ENCODE measurements at places on chromosomes 3 and 15.

GRCh38 chr15:50418041-50418583 is 6.1 kb upstream of the USP8 start:
- no peak for DNase-seq

- DNase-seq = no peak
Observed at GRCh38 chr3:115687721-115688120, 64.4 kb downstream of the GAP43 start.

GRCh38 chr15:72592097-72592496 is 62.4 kb upstream of the GOLGA6B start:
- DNase-seq = no peak

GRCh38 chr15:99279290-99279689 is 28.0 kb downstream of the LRRC28 start:
- no peak for DNase-seq

DNA sequence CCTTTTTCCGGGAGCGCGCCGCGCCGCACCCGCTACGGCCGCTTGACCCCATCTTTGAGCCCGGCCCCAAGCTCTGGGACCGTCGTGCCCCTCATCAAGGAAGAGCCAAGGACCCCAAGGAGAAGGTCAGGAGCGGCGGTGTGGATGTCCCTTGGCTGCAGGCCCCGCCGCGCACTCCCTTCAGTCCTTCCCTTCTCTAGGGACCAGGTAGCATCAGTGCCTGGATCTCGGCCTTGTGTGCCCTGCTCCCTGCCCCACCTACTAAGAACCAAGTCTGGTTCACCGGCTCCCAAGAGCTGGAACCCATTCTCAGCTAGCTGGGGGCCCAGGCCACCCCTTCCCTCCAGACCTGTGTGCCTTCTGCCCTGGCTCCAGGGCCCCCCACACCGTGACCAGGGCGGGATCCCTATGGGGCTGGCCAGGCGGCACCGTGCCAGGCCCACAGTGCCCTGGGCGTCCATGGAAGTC is 69.3 kb upstream of the CGNL1 start:
- DNase-seq = no peak

- DNase-seq = no peak
Observed at GRCh38 chr3:131541288-131541687, 38.5 kb upstream of the MRPL3 start.

DNA sequence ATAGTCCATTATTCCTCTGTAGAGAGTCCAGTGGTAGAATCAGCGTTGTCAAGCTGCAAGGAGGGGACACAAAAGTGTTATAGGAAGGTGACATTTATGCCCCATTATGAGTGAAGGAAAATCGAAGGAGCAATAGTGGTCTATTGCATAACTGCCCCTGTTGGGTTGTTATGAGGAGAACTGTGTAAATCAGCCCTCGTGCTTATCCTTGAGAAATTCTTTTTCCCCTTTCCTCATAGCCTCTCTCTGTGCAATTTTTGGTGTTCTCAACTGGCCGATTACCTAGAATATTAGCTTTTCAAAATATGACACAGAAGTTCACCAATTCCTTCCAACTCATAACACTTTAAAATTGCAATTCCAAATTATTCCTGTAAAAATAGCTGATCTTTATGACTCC is 286.6 kb downstream of the RBMS3 start:
- no peak for DNase-seq

GRCh38 chr3:29440413-29441305 is 159.8 kb downstream of the RBMS3 start:
- DNase-seq = no peak

GRCh38 chr3:114274929-114275328 is 18.9 kb upstream of the TIGIT start:
- DNase-seq = no peak

GRCh38 chr3:52857864-52858263 is 23.0 kb upstream of the MUSTN1 start:
- DNase-seq = no peak

DNA sequence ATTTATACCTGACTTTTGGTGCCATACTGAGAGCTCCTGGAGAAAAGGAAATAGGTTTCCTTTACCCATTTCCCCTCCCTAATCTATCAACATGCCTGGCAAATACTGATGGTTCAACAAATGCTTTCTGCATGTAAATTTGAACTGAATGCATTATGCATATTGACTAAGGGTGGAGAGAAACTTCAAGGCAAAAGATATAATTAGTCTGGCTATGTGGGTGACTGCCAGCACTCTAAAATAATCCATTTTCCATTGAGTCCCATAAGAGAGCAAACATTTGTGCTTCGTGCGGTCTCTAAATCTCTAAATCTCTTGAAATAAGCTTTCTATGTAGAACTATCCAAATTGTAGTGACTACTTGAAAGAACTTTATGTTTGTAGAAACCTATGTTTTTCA is 451.3 kb upstream of the LMCD1 start:
- no peak for DNase-seq

GRCh38 chr15:80560601-80561400 is 134.3 kb upstream of the ABHD17C start:
- DNase-seq = no peak

DNA sequence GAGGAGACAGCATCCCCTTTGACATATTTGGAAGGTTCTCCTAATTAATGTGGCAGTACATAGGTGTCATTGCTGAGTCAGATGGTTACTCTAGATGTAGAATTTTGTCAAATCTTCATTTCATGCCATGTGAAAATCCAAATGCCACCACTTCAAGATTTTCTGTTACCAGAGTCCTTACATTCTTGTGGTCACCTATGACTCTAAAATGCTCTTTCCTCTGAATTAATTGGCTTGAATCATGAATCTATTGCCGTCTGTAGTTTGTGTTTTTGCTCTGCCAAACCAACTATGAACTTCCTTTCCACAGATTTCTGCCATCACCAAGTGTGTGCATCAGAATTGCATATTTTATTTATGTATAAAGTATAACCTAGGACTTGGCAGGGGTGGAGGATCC is 269.4 kb upstream of the ZPLD1 start:
- no peak for DNase-seq

DNA sequence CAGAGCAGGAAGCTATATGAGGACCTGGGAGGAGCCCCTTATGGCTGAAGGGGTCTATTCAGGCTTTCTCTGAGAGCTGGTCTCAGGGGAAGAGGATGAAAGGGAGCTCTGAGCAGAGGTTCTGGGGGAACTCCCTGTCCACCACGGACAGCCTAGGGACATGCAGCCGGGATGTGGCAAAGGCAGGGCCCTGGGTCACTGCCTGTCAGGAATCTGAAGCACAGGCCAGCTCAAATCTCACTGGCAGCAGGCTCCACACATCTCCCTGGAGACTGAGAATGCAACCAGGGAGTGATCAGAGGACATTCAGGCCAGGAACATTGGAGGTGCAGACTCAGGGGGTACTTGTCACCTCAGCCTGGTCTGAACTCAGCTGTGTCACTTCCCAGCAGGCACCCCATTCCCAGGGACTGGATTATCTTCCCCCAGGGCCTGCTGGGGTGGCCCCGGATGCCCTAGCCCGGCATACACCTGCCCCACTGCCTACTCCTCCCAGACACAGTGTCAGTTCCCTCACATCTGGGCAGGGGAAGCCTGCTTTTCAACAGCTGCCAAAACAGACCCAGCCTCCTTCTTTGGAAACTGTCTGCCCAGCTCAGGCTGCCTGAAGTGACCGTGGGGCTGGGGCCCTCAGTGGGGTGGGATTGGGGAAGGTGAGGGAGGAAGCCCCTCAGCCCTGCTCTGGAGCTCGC is 18.3 kb upstream of the SEMA3F start:
- DNase-seq = no peak

DNA sequence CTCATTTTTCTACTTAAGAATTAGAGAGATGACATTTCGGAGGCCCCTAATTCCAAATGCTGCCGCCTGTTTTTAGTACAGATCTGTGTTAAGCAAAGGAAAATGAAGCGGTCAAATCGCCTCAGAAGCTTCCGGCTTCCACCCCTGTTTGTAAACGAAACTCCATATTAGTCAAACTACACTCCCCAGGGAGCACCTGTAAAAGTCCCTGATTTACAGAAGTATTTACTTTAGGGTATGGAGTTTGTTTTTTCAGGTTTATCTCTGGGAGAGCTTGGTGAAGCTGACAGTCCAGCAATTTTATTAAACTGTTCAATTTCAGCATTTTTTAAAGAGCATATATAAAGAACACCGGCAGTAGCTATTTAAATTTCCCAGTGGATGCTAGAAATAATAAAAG is 319.8 kb downstream of the FHIT start:
- DNase-seq = no peak

DNA sequence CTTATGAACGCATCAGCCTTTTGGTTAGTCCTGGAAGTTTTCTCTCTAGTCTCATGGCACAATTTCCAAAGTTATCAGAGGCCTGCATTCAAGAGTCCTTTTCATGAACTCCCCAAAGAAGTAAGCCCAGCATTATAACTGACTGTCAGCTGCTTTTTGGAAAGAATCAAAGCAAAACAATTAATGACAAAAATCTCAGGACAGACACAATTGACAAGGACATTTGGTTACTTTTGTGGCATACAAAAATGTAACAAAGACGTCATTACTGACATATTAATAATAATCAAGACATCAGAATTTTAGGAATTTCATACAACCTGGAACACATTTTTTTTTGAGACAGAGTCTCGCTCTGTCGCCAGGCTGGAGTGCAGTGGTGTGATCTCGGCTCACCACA is 21.2 kb downstream of the KATNBL1 start:
- no peak for DNase-seq

DNA sequence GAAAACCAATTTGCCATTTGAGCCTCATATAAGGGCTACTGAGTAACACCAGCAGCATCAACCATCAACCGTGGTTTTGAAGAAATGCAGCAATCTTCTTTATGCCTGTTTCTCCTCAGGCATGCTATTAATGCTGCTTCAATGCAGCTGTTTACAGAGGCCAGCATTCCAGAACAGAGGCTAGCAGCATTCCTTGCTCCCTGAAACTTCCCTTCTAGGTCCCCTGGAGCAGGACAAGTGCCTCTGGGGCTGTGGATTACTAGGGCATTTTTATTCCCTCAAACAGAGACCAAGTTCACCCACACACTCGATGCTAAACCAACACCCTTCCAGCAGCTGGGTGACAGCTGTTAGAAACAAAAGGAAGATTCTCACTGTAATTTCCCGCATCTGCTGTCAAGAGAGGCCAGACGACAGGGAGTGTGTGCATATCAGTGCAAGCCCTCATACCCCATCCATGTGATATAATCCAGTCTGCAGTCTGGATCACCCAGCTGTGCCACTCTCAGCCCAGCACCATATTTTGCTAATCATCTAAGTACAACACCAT is 57.5 kb downstream of the HOMER2 start:
- DNase-seq = peak; percentile 60

- DNase-seq = no peak
Observed at GRCh38 chr3:188946351-188947240, 225.2 kb upstream of the TPRG1 start.

GRCh38 chr15:44216958-44217357 is 21.9 kb upstream of the FRMD5 start:
- DNase-seq = no peak

DNA sequence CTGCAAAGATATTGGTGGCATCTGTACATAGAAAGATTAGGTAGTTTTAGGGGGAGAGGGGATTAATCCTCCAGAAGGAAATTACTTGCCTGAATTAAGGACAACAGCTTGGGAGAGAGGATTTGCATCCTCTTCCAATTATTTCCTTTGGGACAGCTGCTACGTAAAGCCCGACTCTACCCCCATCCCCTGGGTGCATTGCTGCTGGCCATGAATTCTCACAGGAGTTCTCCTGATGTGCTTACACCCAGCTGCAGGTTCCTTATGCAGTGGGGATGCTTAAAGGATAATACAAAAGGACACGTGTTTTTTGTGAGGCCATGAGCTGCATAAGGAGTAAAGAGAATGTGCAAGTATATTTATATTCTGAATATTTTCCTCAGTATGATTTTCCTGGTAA is 132.3 kb downstream of the VPS8 start:
- DNase-seq = peak; percentile 15

GRCh38 chr3:146914409-146914808 is 309.3 kb upstream of the PLSCR5 start:
- no peak for DNase-seq

- DNase-seq = no peak
Observed at GRCh38 chr3:58009026-58009748, 965 bp downstream of the FLNB start.

DNA sequence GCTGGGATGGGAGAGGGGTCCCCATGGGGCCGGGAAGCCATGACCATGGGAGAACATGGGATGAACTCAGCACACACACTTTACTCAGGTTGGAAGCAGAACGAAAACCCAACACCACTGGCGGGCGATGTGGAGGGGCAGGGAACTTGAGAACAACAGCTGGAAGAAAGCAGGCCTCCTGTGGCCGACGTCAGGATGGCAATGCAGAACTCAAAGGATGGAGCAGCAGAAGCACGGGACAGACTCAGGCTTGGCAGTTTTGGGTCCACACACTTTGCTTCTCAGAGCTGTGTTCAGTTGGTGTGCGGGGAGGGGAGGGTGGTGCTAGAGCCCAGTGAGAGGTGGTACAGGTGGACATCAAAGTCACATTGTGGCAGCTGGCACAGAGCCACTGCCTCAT is 80.7 kb downstream of the SEC22A start:
- DNase-seq = no peak

DNA sequence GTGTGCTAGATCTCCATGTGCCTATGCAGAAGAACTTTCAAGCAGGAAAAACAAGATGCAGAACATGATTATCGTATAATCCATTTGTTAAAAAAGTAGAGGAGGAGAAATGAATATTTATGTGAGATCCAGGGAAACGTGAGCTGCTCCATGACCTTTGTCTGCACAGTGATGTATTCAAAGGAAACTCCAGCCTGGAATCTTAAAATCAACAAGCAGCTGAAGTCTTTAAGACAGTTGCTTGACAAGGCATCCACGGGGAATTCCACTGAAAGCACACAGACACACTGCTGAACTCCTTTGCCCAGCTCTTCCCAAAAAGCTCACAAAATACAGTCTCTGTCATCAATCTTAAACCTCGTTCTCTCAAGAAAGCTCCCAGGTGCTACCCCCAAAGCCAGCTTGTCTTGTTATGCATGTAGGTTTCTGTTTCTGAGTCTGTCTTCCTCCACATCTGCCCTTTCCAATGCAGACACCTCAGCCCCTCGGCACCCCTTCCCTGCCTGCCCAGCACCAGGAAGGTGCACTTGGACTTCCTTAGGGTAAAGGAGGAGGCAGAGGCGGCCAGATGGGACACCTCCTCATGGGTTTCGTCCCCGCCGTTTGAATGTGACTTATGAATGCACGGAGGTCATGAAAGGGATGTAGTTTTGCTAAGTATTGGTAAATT is 28.7 kb downstream of the LRRK1 start:
- DNase-seq = no peak

DNA sequence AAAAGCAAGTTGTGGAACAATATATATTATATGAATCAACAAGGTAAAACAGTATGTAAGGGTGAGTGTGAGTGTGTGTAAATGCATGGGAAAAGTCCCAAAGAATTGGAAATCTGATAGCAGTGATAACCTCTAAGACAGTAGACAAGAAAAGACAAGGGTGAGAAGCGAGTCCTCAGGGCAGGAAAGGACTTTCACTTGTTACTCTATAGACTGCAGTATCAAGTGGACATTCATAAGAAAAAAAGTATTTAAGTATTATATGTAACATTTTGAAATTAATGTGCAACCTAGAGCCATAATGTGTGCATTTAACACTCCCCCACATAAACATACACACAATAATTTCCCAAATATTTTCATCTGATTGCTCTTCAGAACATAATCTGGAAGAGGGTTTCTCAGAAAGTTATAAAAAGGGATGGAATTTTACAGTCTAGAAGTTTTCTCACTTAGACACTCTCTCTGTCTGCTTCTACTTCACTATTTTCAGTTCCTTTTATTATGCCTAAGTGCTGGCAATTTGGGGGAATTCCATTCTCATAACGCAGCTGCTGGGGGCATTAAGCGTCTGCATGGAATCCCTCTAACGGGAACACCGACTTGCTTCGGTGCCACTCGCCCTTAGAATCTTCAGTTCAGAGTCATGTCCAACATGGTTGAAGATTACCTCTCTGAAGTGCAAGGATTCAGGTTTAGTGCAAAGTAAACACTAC is 50.0 kb upstream of the CDIN1 start:
- DNase-seq = no peak

Measured in D721Med (cell line).